ENCODE measurements at places on chromosomes 4 and X.

- no peak for DNase-seq
Measured at GRCh38 chr4:8394061-8394519, 46.4 kb downstream of the ACOX3 start.

- no peak for DNase-seq
Measured at GRCh38 chrX:4825550-4825949, 1112.1 kb upstream of the PRKX start.

DNA sequence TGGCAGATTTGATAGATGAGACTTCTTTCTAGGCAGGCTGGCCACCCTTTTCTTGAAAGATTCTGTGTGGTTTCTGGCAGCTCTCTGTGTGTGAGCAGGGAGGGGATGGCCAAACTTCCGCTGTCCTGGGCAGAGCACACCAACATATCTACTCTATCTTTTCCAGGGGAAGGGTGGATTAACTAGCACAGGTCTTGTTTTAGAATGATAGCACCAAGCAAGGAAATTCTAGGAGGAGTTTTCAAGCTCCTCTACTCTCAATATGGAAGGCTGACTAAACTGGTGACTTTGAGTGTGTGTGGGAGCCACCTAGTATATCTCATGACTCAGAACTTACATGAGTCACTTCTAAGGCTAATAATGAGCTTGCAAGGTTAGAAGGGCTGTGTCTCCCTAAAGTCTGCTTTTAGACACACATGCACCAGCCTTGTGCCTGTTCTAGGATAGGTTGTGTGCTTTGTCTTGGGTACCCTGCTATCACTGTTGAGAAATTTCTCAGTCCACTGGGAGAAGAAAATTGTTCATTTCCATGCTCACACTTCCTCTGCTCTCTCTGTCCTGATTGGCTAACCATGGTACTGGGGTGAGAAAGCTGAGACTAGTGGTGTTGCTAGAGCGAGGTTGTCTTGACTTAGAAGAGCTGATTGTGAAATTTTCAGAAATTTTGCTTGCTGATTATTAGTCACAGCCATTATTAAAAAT, 72.9 kb downstream of the YIPF6 start:
- peak; percentile 89 for DNase-seq

- DNase-seq, result no peak
Measured at GRCh38 chr4:171588051-171588545, 225.1 kb upstream of the GALNTL6 start.

GRCh38 chr4:57093845-57094831, 16.0 kb downstream of the IGFBP7 start:
- no peak for DNase-seq

DNA sequence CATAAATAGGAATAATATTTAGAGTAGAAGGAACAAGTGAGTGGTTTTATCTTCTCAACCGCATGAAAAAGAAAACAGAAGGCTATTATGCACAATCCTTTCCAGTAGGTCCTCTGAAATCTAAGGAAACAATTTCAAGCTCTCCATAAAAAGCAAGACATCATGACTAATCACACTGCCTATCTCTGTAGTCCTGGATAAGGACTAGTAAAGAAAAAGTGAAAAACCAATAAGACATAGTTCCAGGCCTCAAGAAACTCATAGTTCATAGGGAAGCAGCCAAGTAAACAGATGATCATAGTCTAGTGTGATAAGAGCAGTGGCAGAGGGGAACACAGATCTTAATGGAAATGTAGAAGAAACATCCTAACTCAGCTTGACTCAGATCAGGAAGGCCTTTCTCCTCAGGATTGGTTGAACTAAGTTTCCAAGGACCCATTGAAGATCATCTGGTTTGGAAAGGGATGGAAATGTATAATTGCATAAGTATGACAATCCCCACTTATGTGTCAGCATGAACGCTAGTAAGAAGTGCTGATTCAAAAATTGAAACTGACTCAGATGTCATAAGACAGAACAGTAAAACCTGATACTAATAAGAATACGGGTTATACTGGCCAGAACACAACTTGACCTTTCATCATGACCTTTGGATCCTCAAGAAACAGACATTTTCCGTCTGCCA, 155.3 kb downstream of the GRIA3 start:
- DNase-seq, result peak; percentile 51

DNA sequence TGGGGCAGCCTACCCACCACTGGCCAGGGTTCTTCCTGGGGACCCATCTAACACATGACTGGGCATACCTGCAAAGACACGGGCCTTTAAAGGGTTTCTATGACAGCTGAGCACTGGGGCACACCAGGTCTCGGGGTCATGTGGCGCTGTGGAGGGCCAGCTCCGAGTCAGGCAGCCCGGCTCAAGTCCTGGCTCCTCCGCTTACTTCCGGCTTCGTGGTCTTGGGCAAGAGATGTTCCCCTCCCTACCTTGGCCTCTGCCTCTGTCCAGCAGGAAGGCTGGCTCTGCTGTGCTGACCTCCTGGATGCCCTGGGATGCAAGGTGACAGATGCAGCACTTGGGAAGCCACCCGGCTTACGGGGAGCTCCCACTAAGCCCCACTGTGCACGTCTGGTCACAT, 37.6 kb downstream of the HTRA3 start:
- no peak for DNase-seq
